ENCODE measurements at places on chromosomes 3 and 15.

DNA sequence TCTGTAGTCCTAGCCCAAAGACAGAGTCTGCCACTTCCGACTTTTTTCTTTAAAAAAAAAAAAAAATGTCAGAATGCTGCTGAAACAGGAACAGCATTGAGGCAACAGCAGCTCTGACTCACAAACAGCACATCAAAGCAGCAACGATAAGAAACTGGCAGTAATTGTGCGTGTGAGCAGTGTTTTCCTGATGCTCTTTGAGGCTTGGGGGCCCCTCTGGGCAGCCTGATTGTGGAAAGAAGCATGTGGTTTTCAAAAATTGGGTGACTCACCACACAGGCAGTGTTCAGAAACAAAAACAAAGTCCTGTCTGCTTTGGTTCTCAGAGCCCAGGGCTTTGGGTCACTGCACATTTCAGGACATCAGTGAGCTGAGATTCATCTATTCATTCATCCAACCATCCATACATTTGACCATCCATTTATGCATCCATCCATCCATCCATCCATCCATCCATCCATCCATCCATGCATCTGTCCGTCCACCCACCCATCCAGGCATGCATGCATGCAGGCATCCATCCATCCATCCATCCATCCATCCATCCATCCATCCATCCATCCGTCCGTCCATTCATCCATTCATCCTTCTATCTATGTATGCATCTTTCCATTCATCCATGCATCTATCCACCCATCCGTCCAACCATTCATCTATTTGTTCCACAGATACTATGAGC, 308.4 kb downstream of the RPLP1 start:
- DNase-seq, result no peak

- DNase-seq, result no peak
Observed at GRCh38 chr15:92878593-92879053, 21.5 kb upstream of the CHD2 start.

DNA sequence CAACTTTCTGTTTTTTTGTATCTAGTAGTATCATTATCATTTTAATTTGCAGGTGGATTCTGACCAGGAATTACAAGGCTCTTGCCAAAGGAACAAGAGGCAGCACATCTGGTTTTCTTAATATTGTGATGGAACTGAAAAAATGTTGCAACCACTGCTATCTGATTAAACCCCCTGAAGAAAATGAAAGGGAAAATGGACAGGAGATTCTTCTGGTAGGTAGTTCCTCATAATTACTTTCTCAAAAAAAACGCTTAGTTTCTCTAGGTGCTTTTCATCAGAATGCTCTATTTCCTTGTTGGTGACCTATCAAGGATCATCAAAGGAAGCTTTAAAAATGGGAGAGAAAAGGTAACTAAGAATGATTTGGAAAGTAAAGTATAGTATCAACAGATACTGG, 71.6 kb downstream of the CHD2 start:
- DNase-seq, result no peak

GRCh38 chr3:146091397-146091796, 69.6 kb downstream of the PLOD2 start:
- DNase-seq, result no peak

GRCh38 chr15:70378126-70379031, 280.7 kb upstream of the TLE3 start:
- no peak for DNase-seq

All from COR-L47 (cell line).